ENCODE measurements at places on chromosomes 1 and 21.

- DNase-seq = no peak
Measured at GRCh38 chr21:38984982-38985567, 179.3 kb downstream of the ETS2 start.

DNA sequence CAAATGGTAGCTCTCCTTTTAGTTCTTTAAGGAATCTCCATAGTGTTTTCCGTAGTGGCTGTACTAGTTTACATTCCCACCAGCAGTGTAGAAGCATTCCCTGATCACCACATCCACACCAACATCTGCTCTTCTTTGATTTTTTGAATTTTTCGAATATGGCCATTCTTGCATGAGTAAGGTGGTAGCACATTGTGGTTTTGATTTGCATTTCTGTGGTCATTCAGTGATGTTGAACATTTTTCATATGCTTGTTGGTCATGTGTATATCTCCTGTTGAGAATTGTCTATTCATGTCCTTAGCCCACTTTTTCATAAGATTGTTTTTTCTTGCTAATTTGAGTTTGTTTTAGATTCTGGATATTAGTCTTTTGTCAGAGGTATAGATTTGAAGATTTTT, 84.6 kb upstream of the B3GALT2 start:
- DNase-seq = no peak

DNA sequence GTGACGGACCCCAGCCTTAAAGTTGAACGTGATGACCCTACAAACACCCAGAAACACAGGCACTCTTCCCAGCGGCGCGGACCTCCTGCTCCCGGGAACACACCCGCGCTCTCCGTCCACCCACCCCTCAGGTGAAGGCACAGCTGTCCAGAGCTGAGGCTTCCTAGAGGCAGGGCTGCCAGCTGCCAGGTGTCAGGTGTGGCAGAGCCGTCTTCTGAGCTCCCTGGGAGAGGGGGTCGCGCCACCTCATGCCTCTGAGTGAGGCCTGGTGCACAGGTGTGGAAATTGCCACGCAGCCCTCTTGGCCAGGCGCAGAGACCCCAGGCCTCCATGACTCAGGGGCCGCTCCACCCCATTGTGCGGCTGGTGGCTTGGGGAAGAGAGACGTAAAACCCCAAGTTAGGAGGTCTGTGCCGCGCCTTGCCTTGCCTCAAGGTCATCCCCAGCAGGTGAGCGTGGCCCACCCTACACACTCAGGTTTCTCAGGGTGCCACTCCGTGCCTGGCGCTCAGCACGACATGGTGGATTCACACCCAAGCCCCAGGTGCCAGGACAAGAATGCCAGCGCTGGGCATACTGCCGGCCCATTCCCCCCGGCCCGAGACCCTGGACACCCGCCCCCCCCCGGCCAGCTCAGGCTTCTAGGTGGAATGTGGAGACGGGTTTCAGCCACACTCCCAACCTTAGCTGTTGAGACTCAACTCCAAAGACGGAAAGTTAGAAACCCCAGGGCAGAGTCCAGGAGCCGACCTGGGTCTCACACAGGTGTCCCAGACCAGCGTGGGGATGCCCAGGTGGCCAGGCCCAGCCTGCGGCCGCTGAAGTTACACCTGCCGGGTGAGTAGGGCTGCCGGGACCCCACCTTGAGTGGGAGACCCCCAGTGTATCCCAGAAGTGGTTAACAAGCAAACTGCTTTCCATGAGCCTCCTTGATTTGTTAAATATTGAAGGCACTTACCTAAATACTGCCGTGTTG, 8.4 kb downstream of the FAAP20 start:
- DNase-seq = no peak

GRCh38 chr1:44895919-44896734, 53.1 kb upstream of the PTCH2 start:
- no peak for DNase-seq

DNA sequence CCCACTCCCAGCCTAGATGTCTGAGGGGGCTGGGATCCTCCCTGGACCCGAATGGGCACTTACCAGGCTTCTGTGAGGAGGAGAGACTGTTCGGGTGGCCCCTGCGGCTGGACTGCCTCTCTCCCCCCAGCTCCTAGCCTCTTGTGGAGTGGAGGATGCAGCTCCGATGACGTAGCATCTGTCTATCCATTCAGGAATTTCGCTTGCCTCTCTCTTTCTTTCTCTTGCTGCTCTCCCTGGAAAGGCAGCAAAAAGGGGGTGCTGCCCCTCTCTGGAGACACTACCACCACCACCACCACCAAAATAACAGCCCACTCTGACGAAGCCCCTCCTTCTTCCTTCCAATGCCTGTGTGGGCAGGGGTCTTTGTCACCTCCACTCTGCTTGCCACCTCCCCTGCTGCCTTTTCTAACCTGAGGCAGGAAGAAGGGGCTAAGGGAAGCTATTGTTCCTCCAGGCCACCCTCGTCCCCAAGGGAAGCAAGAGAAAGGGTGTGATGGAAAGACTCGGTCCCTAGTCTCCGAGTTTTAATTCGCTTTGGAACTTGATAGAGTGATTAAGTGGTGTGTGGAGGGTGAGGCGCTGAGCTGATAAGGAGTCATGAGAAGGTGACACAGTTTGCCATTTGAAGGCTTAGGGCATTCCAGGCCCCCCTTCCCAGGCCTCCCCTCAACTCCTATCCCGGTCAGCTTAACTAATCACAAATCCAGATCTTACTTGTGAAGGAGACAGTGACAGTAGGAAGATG, 60.5 kb downstream of the RHBG start:
- no peak for DNase-seq

DNA sequence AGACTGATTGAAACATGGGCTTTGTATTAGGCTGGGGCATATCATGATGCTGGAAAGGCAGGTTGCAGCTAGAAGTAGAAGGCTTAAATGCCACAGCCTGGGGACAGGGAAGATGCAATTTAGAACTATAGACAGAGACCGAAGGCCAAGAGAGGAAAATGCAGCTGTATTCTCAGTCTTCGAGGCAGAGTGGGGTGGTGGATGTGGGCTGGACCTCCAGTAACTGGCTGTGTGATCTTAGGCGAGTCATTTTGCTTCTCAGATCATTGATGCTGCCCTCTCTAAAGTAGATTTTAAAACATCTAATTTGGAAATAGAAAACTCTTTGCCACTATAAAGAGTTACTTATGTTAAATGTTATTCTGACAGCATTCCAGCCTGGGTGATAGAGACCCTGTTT, 17.7 kb upstream of the SH2D2A start:
- DNase-seq = no peak

DNA sequence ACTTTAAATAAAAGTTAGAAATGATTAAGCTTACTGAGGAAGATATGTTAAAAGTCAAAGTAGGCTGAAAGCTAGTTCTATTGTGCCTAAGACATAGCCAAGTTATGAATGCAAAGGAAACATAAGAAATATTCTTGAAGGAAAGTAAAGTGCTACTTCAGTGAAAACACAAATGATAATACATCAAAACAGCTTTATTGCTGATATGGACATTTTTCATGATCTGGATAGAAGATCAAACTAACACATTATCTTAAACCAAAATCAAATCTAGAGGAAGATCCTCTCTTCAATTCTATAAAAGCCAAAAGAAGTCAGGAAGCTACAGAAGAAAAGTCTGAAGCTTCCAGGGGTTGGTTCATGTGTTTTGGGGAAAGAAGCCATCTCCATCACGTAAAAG, 545.9 kb downstream of the COL11A1 start:
- no peak for DNase-seq

GRCh38 chr1:29117381-29117780, 6.3 kb downstream of the TMEM200B start:
- no peak for DNase-seq

Measured in stimulated activated CD4-positive, alpha-beta T cell treated with anti-CD3 and anti-CD28 coated beads, Interleukin-15, amount 100 ng/mL, for 1 hour (primary cell).